ENCODE measurements at places on chromosomes 2 and 18.

DNA sequence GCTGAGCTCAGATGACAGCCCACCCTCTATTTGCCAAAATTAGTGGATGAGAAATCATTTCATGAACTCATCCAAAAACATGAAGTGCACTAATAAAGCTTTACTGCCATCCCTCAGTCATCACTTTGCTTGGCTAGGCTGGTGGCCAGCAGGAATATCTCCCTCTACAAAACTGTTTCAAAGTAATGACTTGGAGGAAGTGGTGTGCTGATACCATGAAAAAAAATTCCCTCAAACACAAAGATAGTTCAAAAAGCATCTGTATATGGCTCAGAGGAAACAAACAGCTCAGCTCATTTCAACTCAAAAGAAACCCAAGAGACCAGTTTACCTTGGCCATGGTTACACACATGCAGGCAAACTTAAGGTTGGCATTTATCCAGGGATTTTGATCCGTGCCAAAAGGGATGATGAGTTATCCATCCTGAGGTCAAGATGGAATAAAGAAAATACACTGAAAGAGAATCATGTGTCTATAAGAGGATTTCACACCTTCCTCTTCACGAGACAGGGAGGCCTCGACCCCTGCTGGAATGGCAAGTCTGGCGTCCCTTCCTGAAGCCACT is 18.4 kb upstream of the WIPF1 start:
- no peak for DNase-seq

DNA sequence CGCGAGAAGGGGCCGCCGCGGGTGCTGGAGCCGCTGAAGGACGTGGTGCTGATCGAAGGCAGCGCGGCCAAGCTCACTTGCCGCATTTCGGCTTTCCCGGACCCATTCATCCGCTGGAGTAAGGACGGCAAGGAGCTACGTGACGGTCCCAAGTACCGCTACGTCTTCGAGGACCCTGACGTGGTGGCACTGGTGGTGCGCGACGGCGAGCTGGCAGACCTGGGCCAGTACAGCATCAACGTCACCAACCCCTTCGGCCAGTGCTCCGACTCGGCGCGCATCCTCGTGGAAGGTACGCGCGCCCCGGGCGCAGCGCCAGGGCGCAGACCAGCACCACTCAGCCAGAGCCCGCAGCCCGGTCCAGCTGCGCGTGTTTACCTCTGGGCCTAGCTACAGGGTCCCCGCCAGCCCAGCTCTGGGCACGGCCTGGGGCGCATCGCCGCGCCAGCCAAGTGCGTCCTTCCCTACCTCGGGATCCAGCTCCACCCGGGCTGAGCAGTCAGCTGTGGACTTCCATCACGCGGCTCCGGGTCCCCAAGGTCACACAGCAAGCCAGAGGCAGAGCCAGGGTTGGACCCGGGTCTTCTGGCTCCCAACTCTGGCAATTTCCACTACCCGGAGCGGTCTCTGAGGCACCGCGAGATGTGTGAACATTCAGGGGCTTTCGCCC is 1.7 kb upstream of the GMPPA start:
- DNase-seq: peak; percentile 52

DNA sequence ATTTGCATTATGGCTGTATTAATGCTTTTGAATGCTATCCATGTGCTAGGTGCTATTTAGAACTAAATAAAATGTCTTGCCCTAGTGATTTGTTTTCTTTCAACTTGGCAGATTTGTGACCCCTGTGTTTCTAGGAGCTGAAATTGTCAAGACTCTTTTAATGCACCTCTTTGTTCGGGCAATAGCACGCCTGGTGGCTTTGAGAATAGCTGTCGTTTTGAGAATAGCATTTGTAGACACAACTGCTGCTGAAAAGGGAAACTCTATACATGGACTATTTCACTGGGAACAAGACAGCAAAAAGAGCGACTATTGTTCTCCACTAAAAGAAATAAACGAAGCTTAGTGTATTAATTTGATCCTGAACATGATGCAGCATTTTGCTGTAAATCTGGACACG is 352.1 kb upstream of the ZNF521 start:
- no peak for DNase-seq

DNA sequence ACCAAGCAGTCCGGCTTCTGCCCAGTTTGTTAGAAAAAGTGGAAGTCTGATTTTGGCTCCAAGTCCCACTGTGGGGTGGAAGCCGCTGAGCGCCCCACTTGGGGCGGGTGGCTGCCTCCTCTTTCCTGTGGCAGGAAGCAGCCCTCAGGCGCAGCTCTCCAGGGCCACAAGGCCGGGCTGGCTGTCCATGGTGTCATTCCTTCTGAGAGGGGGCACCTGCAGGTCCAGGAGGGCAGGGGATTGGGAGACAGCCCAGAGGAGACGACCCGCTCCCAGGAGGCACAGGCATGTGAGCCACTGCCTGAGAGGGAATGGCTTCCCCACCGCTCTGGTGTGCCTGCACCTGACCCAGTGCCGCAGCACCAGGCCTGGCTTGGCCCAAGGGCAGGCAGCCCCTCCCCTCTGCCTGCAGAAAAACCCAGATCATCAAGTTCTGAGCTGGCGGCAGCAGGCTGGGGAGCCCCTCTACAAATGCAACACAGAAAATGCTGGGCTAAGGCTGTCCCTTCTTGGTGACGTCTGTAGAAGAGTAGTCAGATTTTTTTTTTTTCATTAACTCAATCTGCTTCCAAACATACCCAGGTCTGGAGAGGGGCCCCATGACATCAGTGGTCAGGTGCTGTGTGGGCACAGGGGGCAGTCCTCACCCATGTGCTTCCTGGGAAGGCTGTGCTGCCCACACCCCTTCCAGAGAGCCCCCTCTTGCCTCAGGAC is 38.4 kb downstream of the HS6ST1 start:
- no peak for DNase-seq

DNA sequence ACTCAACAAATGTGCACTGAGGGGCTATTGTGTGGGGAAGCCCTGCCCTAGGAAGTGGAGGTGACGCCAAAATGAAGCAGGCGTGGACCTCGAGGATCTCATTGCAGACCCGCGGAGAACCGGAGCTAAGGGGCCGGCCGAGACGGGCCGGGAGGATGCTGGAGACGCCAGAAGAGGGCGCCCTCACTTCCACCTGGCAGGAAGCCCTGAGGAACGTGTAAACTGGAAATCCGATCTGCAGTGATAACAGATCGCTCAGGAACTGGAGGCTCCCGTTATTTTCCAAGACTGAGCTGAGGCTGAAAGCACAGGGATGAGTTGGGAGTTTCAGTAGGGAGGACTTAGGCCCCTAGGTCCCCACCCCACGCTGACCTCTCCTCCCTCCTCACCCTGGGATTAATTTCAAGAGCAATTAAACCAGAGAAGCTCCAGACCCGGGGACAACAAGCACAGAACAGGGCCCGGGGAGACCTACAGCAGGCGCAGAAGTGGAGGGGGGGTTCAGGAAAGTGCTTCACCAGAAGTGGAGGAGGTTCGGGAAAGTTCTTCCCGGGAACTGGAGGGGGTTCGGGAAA is 7.7 kb upstream of the COL6A3 start:
- DNase-seq: peak; percentile 92

GRCh38 chr2:240595381-240596079 is 9.0 kb downstream of the CAPN10 start:
- DNase-seq: peak; percentile 68

DNA sequence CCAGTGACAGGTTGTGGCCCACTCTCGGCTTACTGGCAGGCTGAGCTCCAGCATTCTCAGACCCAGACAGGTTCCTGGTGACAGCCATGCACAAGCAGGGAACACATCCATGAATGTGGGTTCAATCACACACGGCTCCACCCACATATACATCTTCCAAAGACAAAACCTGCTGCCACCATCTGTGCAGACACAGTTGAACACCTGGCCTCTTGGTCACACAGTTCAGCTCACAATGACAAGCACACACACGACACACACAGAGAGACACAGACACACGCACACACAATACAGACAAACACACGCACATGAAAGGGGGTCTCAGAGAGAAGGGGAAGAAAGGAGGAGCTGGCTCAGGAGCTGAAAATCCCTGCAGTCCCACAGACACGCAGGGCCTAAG is 32.1 kb upstream of the PTMA start:
- no peak for DNase-seq

DNA sequence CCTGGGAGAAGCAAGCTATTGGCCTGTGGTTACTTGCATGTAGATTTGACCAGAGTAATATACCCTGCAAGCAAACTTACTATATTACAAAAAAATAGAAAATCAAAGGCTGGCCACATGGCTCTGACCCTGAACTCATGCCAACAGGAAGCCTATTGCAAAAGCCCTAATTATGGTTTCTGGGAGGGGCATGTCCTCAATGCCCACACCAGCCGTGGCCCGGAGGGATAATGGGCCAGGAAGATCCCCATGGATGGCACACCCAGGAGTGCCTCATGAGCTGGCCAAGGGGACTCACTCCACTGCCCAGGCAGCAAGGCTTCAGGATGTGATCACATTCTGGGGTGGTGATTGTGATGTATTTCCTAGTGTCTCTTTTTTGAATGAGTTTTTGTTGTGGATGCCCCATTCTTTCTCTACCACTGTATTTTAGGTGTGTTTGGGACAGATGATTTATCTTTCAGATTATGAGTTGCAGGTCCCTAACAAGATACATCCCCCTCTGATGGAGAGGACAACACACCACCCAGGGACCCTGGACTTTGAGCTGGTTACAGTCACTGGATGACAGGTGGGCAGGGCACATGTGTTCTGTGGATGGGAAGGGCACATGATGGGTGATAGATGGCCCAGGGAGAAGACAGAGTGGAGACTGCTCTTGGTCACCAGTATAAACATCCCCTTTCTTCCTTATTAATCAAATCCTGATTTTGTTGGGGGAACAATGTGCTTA is 18.7 kb upstream of the TFCP2L1 start:
- DNase-seq: no peak

DNA sequence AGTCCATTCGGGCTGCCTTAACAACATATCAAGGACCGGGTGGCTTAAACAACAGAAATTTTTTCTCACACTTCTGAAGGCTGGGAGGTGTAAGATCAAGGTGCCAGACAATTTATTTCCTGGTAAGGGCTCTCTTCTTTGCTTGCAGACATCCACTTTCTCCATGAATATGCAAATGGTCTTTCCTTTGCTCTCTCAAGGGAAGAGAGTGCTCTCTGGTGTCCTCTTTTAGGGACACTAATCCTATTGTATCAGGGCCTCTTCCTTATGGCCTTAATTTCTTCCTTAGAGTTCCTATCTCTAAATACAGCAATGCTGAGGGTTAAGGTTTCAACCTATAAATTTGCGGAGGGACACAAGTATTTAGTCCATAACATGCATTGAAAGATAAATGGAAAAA is 770.8 kb downstream of the DSC3 start:
- peak; percentile 6 for DNase-seq

DNA sequence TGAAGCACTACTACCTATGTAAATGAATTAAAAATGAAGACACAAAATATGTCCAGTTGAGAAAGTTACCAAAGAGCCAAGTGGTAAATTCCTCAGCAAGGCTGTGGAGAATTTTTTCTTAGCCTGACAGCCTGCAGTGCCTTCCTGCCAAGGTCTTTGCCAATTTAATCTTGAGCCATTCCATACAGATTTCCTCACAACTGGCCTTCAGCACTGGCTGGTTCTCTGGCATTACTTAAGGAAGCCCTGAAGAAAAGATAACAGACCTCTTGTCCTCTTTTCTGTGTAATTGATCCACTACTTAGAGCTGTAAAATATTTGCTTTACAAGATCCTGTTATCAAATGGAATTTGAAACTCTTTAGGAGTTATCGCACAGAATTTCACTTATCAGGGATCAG is 334.2 kb upstream of the LRRTM1 start:
- DNase-seq: no peak

DNA sequence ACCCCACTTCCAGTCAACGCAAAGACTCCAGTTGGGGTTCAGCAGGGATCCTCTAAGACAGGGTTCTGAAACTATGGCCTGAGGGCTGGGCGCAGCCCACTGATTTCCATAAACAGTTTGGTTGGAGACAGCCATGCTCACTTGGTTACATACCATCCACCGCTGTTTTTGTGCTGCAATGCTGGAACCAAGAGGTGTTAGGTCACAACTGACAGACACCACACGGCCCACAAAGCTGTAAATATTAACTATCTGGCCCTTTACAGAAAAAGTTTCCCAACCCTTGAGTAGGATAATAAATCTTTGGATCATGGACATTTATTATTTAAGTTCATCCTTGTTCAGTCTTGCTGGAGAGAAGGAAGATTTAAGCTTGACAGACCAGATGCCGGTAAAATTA is 8.4 kb upstream of the CD226 start:
- no peak for DNase-seq

DNA sequence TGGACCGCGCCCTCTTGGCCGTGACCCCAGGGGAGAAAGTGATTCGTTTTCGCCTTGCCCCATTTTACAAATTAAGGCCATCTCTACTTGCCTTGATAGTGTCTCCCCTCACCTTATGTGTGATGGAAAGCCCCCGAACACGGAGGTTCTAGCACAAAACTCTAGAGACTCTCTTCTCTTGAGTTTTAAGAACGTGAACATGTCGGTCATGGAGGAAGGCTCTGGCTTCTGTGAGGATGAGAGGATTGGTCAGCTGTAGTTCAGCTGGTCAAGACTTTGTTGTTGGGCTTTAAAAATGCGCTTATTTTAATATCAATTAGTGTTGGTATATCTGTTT is 828 bp downstream of the DYNC1I2 start:
- DNase-seq: no peak

DNA sequence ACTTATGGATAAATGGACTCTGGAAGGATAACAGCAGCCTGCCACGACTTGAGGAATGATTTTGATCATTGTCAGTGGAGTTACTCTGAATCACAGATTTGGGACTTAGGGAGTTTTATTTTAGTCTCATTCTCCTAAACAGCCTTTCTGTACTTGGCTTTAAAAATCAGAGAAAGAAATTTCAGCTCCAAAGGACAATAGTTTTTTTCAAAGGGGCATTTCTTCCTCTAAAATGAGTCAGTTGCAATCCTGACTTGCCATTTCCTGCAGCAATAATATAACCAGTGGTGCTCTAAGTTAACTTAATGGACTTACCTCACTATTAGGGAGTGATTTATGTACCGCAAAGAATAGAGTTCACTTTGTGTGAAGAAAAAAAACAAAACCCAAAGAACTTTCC is 35.1 kb upstream of the MTX2 start:
- no peak for DNase-seq

DNA sequence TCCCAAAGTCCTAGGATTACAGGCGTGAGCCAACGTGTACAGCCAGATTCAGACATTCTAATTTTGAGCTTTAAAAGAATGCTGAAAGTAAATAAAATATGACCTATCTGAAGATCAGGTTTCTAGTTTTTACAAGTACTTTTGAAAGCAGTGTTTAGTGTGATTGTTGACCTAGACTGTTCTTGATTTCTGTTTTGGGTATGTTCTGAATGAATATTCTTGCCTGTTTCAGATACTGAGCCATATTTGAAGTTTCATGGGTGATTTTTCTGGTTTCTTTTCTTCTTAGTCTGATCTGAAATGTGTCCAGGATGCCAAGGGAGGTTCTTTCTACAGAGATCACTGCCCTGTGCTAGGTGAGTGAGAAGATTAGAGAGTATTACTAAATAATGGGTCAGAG is 37.2 kb downstream of the MIB1 start:
- no peak for DNase-seq

All from ELF-1 (cell line).